ENCODE measurements at places on chromosomes 12 and 14.

DNA sequence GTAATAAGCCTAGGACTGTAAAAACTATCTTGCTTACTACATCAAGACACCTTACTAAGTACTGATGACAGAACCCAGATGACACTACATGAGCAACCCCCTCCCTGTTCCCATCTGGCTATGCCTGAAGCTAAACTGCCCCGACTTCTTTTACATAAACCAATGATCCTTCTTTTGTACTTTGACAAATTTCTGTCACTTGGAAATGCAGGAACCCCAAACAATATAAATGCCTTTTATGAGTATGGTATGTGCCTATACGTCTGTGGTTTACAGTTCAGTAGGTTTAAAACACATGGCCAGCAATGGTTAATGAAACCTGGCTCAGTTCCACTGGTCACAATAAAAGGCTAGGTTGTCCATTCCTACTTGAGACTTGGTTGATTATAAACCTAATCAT, 6.1 kb downstream of the SYCP3 start:
- no peak for DNase-seq

GRCh38 chr14:54087376-54087775, 130.8 kb upstream of the BMP4 start:
- DNase-seq = no peak

GRCh38 chr12:79618848-79619404, 71.8 kb downstream of the PAWR start:
- DNase-seq = peak; percentile 73

DNA sequence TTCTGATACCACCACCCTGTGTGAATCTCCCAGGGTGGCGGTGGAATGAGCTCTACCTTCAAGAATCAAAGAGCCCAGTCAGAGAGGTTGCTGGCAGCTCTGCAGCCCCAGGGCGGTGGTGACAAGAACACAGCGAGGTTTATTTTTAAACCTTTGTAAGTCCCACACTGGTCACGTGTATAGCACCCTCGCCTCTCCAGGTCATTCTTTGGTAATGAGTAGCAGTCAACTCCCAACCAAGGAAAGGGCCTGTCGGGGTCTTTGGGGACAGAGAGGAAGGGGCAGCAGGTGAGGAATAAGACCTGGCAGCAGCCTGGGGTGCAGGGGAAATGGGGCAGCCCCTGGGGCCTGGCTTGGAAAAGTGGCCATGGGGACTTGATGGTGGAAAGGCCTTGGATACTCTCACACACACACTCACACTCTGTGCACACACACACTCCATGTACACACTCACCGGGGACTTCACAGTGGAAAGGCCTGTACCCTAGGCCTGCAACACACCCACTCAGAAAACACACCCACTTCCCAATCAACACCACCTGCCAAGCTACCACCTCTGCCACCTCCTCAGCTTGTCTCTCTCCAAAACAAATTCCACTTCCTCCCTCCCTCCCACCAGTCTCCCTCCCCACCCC, 178.6 kb downstream of the DPF3 start:
- DNase-seq = no peak

- DNase-seq = no peak
These were observed 575 bp downstream of the TRAF3 start for GRCh38 chr14:102777711-102778337.

DNA sequence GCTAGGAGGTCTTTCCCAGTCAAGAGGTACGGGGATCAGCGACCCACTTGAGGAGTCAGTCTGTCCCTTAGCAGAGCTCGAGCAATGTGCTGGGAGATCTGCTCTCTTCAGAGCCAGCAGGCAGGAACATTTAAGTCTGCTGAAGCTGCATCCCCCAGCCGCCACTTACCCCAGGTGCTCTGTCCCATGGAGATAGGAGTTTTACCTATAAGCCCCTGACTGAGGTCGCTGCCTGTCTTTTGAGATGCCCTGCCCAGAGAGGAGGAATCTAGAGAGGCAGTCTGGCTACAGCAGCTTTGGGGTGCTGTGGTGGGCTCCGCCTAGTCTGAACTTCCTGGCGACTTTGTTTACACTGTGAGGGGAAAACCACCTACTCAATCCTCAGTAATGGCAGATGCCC, 874.9 kb upstream of the FLRT2 start:
- DNase-seq = no peak

All from HT1080 (cell line).